ENCODE measurements at places on chromosomes 1 and 21.

- DNase-seq, result no peak
Observed at GRCh38 chr21:45351061-45351460, 53.9 kb upstream of the COL18A1 start.

DNA sequence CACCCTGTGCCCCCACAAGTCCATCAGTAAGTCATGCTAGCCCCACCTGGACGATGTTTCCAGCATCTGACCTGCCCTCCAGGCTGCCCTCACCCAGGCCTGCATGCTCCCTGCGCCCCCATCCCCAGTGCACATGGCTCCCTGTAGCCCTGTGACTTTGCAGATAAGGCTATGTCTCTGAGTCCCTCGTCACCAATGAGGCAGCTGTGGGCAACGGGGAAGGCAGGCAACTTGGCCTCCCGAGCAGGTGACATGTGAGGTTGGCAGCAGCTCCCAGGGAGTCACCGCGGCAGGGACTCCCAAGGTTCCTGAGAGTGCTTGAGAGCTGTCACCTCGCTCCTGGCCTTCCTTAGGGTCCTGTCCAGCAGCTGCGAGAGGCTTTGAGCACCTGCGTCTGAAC lies 32.4 kb upstream of the AGPAT3 start:
- no peak for DNase-seq

DNA sequence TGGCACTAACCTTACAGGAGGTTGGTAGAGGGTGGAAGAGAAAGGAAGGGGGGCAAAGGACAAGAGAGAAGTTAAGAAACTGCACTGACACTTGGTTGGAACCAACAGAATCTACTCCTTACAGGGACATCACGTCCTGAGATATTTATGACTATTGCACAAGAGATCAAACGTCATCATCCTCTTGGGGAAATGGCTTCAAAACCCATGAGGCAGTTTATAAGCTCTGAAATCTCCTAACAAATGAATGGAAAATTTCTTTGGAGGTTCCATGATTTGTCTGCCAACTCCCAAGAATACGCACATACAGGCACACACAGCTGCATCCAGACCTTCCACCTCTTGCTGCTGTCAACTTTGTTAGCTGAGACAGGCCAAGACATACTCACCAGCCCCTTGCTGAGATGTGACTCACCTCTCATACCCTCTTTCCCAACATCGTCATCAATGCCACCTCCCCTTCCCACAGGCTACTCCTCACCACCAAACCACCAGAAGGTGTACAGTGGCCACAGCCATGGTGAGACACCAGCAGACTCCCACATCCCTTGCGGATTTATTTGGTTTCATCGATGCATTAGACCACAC lies 135.5 kb downstream of the SETD4 start:
- no peak for DNase-seq

DNA sequence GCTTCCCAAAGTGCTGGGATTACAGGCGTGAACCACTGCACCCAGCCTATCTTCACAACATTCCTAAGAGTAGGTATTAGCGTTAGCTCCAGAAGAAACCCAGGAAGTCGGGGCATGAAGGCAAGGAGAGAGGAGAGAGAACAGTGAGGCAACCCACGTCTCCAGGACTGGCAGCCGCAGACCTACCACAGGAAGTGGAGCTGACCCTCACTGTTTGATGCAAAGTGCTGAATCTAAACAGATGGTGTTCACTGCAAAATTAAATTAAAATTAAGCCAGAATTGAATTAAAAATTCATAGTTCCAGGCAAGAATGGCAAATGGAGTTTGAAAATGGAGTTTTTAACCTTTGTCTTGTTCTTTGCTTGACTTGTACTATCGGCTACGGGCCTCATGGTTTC lies 6.7 kb downstream of the ECE1 start:
- DNase-seq, result no peak

- DNase-seq, result peak; percentile 65
Observed at GRCh38 chr1:42165511-42166210, 1.1 kb upstream of the GUCA2A start.

DNA sequence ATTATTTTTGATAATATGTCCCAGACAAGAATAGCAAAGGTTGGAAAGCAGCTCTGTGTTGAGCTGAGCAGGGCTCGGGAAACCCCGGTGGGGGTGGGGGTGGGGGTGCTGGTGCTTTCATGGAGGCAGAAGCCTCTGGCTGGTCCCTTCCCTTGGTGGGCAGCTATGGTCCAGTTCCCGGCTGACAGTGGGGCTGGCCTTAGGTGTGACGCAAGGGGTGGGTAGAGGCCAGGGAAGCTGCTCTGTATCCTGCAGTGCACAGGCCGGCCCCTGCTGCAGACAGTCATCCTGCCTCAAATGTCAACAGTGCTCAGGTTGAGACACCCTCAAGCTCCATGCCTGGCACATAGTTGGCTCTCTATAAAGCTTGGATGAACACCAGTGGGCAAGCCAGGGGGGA lies 8.9 kb downstream of the ACTL8 start:
- DNase-seq, result no peak

GRCh38 chr1:70331962-70332361 lies 22.6 kb downstream of the ANKRD13C start:
- no peak for DNase-seq

DNA sequence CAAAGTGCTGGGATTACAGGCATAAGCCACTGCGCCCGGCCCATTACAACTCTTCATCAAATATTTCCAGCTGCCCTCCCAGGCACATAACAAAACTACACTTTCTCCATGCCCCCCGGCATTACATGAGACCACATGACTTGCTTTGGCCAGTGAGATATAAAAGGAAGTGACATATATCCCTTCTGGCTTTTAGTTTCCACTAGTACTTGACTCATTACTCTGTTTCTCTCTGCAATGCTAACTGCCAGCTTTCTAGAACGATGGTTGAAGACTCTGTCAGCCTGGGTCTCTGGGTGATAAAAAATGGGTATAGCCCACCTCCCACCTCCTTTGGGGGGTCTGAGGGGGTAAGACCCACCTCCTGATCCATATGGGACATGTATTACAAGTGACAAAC lies 24.2 kb downstream of the ABL2 start:
- peak; percentile 3 for DNase-seq

GRCh38 chr1:113874012-113874879 lies 2.7 kb upstream of the PTPN22 start:
- no peak for DNase-seq

DNA sequence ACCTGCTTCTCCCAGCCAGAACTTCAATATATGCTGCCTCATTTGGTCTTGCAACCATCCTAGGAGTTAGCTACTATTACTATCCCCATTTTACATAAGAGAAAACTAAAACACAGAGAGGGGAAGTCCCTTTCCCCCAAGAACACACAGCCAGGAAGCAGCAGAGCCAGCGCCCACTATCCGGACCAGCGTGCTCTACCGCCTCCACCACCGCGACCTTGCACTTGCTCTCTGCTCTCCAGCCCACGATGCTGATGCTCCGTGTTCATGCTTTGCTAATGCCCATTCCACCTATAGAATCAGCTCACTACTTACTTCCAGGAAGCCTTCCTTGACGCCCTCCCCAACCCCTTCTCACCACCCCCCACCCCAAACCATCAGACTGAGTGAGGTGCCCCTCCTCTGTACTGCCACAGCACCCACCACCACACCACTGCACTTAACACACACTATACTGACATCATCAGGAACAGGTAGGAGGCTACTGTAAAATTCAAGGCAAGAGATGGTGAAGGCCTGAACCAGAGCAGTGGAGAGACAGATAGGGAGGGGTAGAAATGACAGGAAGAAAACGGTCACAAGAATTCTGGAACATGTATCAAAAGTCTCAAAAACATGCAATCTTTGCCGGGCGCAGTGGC lies 9.4 kb downstream of the TMEM53 start:
- no peak for DNase-seq

DNA sequence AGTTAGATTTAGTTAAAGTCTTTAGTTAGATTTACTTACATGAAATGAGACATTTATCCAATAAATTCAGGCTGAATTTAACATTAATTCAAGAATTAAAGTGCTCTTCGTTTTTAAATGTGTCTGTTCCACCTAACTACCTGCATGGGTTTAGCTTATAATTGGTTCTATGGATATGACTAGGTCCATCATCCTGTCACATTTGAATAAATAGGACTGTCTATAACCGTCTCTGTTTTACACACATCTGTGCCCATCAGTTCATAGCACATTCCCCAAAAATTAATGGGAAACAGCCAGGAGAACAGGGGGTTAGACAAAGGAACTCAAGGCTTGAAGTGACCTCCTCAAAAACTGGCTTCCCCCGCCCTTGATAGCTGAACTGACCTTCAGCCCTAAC lies 219.6 kb downstream of the MRPL39 start:
- no peak for DNase-seq

GRCh38 chr1:225657462-225657989 lies 4.6 kb upstream of the ENAH start:
- DNase-seq, result peak; percentile 69

DNA sequence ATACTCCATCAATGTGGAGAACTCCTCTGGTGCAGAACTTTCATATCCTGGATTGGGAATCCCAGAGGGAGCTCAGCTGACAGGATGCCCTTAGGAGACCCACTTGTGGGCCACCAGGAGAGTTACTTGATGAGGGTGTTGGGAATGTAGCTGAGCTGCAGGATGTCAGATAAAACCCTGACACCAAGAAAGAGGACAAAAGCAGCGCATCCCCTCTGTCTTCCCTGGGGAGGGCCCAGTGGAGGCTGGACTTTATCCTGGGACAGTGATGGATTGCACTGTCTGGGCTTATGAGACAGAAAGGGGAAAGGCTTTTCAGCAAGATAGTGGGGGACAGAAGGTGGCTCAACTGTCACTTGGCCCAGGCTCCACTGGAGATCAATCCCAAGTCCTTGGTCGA lies 88.1 kb upstream of the BCAR3 start:
- no peak for DNase-seq

DNA sequence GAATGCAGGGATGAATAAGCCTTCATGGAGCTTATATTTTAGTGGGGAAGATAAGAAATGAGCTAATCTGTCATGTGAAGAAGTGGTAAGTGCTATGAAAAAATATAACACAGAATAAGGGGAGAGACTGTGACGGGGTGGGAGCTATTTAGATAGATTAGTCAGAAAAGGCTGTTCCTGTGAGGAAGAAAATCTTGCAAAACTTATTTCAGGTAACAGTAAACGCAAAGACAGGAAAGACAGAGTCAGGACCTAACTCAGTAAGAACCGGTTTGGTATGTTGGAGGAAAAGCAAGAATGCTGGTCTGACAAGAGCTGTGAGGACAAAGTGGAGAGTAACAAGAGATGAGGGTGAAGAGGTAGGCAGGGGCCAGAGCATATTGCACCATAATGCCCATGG lies 22.0 kb downstream of the GNAI3 start:
- no peak for DNase-seq

GRCh38 chr1:30190511-30191153 lies 532.8 kb downstream of the MATN1 start:
- no peak for DNase-seq

- DNase-seq, result no peak
Observed at GRCh38 chr1:54280651-54281050, 80.7 kb downstream of the MRPL37 start.

- no peak for DNase-seq
Observed at GRCh38 chr1:69498711-69499110, 69.0 kb upstream of the LRRC7 start.

GRCh38 chr1:79363430-79363829 lies 356.9 kb upstream of the ADGRL4 start:
- DNase-seq, result no peak

DNA sequence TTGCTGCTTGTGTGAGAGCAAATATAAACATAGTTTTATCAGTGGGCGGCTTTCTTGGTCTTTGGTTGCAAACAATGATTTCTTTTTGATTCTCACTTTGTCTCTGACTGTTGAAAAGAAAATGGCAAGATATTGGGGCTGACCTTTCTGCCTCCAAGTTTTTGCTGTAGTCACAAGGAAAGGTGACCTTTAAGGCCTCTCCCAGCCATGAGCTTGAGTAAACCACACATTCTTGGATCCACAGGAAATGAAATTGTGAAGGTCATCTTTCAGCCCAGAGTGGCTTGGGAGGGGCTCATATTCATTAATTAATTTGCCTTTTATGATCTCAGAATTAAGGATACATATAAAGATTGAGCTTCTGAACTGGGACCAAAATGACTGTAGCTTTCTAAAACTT lies 241.6 kb downstream of the BACH1 start:
- DNase-seq, result no peak

DNA sequence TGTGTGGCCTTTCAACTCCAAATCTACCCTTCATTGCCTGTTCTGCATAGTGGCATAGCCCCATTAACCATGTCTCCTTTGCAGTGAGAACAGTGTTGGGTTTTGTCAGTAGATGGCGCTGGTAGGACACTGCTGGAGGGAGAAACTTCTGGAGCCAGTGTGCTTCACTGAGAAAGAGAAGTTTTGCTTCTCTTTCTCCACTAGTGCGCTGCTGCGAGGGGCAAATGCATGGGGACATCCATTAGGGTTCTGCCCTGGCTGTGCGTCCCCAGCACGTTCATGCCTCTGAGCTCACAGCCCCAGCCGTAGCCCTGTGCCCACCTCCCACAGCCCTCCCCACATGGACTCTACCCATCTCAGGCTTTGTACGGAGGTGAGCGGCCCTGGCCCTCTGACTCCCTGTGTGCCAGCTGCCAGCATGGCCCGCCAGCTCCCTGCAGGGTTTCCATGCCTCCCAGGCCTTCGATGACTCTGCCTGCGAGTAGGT lies 53.1 kb downstream of the RIMS3 start:
- DNase-seq, result peak; percentile 80

GRCh38 chr1:63888984-63889383 lies 115.2 kb downstream of the ROR1 start:
- DNase-seq, result no peak

DNA sequence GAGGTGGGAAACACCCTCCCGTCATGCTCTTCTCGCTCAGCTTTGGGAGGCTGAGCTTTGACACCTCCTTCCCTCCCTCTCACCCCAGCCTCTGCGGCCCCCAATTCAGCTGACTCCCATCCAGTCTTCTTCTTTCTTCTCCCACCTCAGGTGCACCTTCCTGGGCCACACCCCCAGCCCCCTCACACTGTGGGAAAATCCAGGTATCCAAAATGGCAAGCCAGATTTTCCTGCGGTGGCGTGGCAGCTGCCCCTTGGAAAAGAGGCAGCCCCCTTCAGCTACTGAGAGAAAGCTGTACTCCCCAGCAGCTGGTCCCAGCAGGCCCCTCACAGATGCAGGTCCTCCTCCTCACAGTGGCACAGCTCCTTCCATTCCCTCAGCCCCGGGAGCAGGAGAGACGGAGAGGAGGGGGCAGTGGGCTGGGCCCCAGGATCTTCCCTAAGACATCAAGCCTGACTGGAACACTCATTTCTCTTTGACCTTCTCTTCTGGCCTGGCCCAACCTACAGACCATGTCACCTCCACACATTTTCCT lies 61.6 kb downstream of the OPTC start:
- no peak for DNase-seq

DNA sequence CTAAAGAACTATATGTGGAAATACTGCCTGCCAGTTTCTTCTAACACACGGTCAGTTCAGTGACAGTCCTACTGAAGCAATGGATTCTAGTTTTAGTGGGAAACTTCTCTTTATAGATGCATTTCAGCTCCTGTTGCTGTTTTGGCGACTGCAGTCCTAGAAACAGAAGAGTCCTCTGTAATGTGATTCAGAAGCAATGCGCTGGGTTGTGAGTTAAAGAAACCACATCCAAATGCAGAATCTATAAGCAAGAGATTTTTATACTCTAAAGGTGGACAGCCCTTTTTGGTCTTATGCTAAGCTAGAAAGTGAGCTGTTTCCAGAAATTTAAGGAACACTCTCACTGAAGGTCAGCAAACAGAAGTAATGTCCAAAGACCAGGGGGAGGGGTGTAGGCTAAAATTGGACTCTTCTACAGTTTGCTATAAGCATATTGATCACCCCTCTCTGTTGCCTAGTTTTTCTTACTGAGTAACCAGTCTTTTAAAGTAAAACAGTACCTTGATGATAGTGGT lies 30.8 kb downstream of the DUSP10 start:
- DNase-seq, result peak; percentile 78
